ENCODE measurements at places on chromosomes 11 and 22. TPM values are rescaled to one million over a fixed set of nuclear protein-coding genes. Genes with fewer than 3 reads are reported as not detected.

ADM2 gene
- total RNA-seq = 6.7 TPM

ANGPTL5 gene
- not detected for total RNA-seq

B3GAT1 gene
- 10.2 TPM for total RNA-seq

GRCh38 chr11:81339521-81339920 is 1394.1 kb downstream of the FAM181B start:
- H3K27ac ChIP-seq = no peak overlapping the region
- no peak for DNase-seq
- no peak overlapping the region for H3K4me3 ChIP-seq
- peaks cover 5% of the 10 kb centered on the region for H3K36me3 ChIP-seq
- H3K27me3 ChIP-seq = no peaks in the 10 kb centered on the region
- H3K4me1 ChIP-seq = no peaks in the 10 kb centered on the region

GRCh38 chr11:290621-291231 is 1.8 kb downstream of the PGGHG start:
- no peak overlapping the region for H3K27ac ChIP-seq
- peak overlapping the region; percentile 59 for H3K4me3 ChIP-seq
- peak; percentile 57 for DNase-seq
- H3K36me3 ChIP-seq = no peaks in the 10 kb centered on the region
- peaks cover 12% of the 10 kb centered on the region for H3K27me3 ChIP-seq

- no peak for DNase-seq
- no peaks in the 10 kb centered on the region for H3K27me3 ChIP-seq
- H3K36me3 ChIP-seq = no peaks in the 10 kb centered on the region
- H3K27ac ChIP-seq = no peak overlapping the region
- H3K4me1 ChIP-seq = no peaks in the 10 kb centered on the region
- peak overlapping the region; percentile 32 for H3K4me3 ChIP-seq
These were observed 609 bp downstream of the MAPK11 start for GRCh38 chr22:50269573-50269969.

DNA sequence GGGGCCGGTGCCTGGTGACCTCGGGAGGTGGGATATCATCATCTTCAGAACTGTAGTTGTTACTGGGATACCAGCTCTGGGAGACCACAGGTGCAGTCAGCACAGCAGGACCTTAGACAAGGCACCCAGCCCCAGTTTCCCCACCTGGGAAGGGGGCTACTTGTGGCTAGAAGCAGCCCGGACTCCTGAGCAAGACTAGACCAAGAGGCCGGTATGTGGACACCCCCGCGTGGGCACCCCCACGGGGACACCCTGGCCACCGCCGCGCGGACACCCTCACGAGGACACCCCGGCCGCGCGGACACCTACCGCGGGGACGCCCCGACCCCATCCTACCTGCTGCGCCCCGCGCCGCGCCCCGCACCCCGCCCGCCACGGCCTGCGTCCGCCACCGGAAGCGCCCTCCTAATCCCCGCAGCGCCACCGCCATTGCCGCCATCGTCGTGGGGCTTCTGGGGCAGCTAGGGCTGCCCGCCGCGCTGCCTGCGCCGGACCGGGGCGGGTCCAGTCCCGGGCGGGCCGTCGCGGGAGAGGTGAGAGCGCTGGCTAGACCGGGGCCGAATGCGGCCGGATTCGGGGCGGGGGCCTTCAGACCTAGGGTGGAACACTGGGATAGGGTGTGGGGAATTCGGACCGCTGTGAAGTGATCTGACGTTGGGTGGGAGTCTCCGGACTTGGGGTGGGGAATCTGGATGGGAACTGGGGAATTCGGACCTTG is at the start of the genes COMT and TXNRD2:
COMT (plus strand) TSS at position 408 of the 718 bp plus-strand sequence. CDS start 20,755 bp downstream, outside the sequence.
TXNRD2 (minus strand) TSS at position 454 of the 718 bp plus-strand sequence; CDS start at position 439, 15 bp downstream.
- H3K4me1 ChIP-seq = peaks cover 35% of the 10 kb centered on the region
- no peaks in the 10 kb centered on the region for H3K27me3 ChIP-seq
- H3K4me3 ChIP-seq = peak within 1 kb of the TSS; percentile 94
- H3K27ac ChIP-seq = peak within 1 kb of the TSS; percentile 96
- DNase-seq = peak; percentile 86

- H3K36me3 ChIP-seq = no peaks in the 10 kb centered on the region
- H3K4me3 ChIP-seq = no peak overlapping the region
- DNase-seq = no peak
- H3K27ac ChIP-seq = no peak overlapping the region
- H3K27me3 ChIP-seq = peaks cover 6% of the 10 kb centered on the region
These were observed 77.7 kb downstream of the FAM76B start for GRCh38 chr11:95711945-95712221.

Measured in natural killer cell treated with Interleukin-12 subunit alpha and Interleukin-12 subunit beta and Interleukin-15 and Interleukin-18, amount 100 ng/mL, for 72 hours (primary cell).